ENCODE measurements at places on chromosomes 11 and 22. TPM values are rescaled to one million over a fixed set of nuclear protein-coding genes. Genes with fewer than 3 reads are reported as not detected.

Gene WNT7B
- total RNA-seq = not detected

Gene TMEM179B
- 40.7 TPM for total RNA-seq

Gene PGM2L1
- 2.6 TPM for total RNA-seq

Gene VPS11
- 31.4 TPM for total RNA-seq

Gene LRRC75B
- total RNA-seq = 13.9 TPM

Gene CD248
- total RNA-seq = 341 TPM

Gene OR52J3
- total RNA-seq = not detected

Gene KIAA1671
- 0.17 TPM for total RNA-seq

Gene GPHA2
- not detected for total RNA-seq

Gene SNX15
- 23.5 TPM for total RNA-seq

Gene THY1
- total RNA-seq = 286 TPM
